ENCODE measurements at places on chromosomes 6 and 20.
A peak's percentile ranks its signal among the peaks of the same experiment; 100 is the strongest.

DNA sequence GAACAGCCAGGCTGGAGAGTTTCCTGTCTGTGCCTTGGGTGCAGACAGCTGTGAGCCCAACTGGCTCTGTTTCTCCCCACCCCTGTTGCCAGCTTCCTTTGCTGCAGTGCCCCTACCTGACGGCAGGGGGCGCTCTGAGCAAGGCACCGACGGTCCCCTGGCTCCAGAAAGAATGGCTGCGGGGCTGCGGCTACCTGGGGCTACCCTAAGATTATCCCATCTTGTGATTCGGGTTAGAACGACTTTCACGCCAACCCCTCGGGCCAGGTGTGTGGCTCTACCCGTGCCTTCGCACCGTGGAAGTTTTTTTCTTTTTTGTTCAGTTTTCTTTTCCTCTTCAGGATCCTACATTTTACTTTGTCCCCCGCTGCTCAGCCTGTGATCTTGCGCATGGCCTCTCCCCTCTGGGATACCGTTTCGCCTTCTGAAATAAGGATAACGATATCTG lies 33.4 kb upstream of the AAR2 start:
- DNase-seq: no peak

GRCh38 chr20:56522311-56522710 lies 2.2 kb upstream of the FAM209A start:
- no peak for DNase-seq

- no peak for DNase-seq
These were observed 48.9 kb upstream of the SYNDIG1 start for GRCh38 chr20:24420567-24420966.

- DNase-seq: no peak
These were observed 127.0 kb downstream of the PKHD1 start for GRCh38 chr6:51960419-51960818.

GRCh38 chr20:31712112-31712553 lies 10.5 kb downstream of the BCL2L1 start:
- no peak for DNase-seq

- DNase-seq: no peak
These were observed 297.3 kb upstream of the JAG1 start for GRCh38 chr20:10971096-10971495.

DNA sequence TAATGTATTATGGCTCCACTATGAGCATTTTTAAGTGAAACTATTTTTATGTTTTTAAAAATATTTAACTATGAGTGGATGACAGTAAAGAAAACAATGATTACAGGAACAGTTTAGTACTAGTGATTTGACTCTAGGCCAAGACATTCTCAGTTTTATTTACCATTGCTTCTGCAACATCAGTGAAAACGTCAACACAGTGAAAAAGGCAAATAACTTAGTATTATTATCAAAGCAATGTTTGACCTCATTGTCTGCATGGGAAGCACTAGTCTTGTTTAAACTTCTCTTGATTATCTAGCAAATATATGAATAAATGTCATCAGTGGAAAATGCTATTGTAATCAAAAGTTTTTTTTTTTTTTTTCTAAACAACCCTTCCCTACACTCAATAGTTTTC lies 165.0 kb downstream of the HTR1B start:
- DNase-seq: no peak

GRCh38 chr6:8059129-8059528 lies 5.1 kb downstream of the BLOC1S5 start:
- DNase-seq: no peak

DNA sequence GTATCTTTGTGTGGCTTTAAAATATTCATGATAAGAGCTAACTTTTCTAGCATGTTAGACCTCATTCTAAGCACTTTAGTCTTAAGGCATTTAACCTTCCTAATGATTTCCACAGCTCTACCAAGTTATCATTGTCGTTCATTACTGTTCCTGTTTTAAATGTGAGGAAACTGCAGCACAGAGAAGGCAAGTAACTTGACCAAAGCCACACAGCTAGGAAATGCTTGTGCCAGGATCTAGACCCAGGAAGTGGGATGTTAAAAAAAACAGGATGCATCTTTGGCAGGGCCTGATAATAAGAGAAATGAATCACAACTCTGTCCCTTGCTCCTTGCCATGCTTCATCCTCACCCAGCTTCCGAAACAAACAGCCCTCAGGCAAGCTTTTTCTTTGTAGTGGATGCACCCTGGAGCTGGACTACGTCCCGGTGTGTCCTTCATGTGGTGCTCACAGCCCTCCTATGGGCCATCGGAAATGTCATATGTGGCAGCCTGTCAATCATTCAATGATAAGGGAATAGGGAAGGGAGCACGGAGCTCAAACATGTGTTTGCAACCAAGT lies 196.9 kb upstream of the RREB1 start:
- no peak for DNase-seq

GRCh38 chr6:42390228-42390934 lies 61.3 kb downstream of the TRERF1 start:
- no peak for DNase-seq

- no peak for DNase-seq
These were observed 111.3 kb upstream of the PRSS16 start for GRCh38 chr6:27136077-27136644.

DNA sequence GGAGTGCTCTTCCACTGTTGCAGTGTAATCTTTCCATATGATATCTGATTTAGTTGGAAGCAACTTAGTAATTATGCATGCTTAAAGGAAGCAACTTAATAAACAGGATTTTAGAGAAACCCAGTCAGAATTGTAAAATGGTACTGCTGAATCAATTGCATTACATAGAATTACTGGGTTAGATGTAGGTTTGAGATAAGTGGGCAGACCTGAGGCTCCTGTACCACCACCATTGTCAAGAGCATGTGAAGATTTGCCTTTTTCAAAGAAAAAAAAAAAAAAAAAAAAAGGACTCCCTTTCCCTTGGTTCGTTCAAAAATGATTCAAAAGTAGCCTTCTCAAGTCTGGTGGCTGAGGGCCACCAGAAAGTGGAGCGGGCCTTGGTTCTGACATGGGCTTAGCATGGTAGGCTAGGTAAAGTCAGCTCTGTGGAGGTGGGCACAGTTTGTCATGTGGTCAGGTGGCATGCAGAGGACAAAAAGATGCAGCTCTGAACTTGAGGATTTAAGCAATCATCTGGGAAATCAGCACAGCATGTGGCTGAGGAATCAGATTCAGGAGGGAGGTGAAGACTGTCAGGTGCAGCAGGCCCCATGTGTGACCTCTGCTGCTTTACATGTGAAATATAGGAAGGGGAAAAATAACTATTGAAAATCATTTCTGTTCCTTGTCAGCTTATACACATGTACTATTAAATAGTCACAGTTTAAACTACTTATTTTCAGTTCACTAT lies 32.4 kb downstream of the ARID1B start:
- DNase-seq: no peak

GRCh38 chr6:4511641-4512020 lies 264.6 kb upstream of the CDYL start:
- no peak for DNase-seq

GRCh38 chr20:10555865-10556308 lies 117.9 kb downstream of the JAG1 start:
- no peak for DNase-seq

GRCh38 chr20:51969191-51969590 lies 166.9 kb upstream of the SALL4 start:
- DNase-seq: no peak

GRCh38 chr6:35264550-35265274 lies 5.2 kb downstream of the ZNF76 start:
- DNase-seq: no peak

- no peak for DNase-seq
These were observed at the start of gene GPANK1 for GRCh38 chr6:31664790-31665500. GPANK1 (minus strand) TSS chr6:31664997; CDS start chr6:31664478, 519 bp downstream.

- DNase-seq: peak; percentile 100
These were observed 58.6 kb upstream of the SNX9 start for GRCh38 chr6:157764178-157765068.

GRCh38 chr6:122059918-122060317 lies 339.5 kb upstream of the HSF2 start:
- DNase-seq: no peak

- no peak for DNase-seq
These were observed 152.2 kb downstream of the BACH2 start for GRCh38 chr6:90144396-90144795.

DNA sequence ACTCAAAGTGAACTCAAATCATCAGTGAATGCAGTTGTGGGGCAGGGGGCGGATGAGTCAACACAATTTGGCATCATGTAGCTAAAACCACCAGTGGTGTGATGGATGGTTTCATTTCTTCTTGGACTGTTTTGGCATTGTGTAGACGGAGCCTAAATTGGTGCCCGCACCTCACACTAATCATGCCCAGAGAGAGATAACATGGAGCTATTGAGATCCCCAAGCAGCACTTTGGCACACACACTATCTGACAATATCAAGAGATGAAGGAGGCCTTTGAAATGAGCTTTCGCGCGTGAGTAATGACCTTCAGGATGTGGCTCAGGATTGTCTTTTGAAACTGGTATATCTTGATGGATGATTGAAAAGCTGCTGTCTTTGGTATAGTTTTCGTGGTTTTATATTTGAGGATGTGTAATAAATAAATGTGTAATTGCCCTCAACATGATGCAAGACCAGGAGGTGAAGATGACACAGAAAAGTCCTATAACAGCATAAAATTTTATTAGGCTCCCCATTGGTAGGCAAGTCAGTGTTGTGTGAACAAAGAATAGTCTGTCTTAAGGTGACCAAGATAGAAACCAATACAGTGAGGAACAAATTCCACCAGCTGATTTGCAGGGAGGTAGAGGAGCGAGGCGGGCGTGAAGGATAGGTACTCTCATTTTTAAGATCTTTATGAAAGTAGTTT lies 174.2 kb downstream of the TSHZ2 start:
- no peak for DNase-seq

DNA sequence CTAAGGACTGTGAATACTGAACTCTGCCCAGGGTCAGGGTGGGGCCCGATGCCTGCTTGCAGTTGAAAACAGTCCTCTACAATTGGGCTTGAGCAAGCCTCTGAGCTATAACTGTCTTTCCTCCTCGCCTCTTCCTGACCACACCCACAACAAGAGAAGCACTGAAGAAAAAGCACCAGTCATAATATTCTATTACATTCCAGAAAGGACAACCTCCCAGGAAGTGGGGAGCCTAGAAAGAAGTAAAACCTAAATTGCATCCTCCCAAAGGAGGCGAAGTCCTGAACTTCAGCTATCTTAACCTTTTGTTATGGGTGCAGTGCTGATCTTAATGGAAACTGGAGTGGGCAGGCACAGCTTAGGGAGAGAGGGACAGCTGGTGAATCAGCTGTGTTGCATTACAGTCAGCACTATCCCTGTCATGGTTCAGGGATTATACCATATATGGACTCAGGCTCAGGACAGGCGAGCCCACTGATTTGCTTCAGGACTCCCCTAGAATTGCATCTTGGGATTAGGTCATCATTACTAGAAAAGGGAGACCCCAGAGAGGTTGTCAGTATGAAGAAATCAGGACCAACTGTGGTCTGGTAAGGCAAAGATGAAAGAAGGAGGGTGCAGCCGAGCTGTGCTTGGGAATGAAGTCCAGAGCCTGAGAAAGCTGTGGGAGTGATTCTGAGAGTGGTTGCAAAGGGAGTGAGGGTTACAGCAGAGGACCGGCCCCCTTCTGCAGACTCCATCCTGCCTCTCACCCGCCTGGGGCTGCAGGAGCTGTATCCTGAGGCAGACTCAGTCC lies 18.3 kb upstream of the TRAM2 start:
- peak; percentile 80 for DNase-seq

GRCh38 chr6:157290797-157291196 lies 32.5 kb downstream of the TMEM242 start:
- DNase-seq: no peak

GRCh38 chr6:90256698-90257485 lies 39.8 kb downstream of the BACH2 start:
- DNase-seq: peak; percentile 49

DNA sequence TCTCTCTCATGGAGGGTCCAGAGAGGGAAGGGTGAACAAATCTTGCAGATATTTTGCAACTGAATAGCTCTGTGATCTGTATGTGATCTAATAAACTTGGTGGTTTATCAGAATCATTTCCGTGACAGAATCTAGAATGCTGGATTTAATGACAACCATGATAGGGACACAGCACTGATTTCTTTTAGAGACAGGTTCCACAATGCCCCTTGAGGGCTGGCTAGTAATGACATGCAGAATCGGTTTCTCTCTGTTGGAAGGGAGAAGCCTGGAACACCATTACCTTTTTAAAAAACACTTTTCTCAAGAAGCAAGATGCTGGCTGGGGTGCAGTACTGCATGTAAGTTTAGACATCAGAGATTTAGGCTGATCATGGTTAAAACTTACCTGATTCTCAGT lies 313.4 kb downstream of the CDH26 start:
- no peak for DNase-seq

- DNase-seq: no peak
These were observed 106.1 kb upstream of the GLP1R start for GRCh38 chr6:38942442-38942841.

- DNase-seq: no peak
These were observed 554 bp upstream of the ZSCAN31 start for GRCh38 chr6:28336284-28337120.

GRCh38 chr6:130396722-130397121 lies 30.9 kb downstream of the TMEM200A start:
- DNase-seq: no peak

DNA sequence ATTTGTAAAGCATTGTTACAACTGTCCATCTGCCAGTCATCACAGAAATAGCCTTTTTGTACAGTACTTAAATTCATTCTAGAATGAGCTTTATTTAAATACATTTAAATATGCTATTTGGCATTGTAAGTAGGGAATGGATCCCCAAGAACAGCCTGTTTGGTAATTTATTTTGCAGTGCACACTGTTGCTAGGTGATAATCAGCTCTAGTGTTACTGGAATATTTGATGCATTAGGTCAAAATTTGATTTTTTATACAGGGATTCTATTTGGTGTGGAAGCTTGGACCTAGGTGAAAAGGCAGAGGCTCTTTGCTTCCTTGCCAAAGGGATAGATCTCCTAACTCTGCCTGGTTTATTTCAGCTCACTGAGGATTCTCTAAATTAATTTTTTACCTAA lies 593.7 kb downstream of the EPM2A start:
- DNase-seq: no peak

DNA sequence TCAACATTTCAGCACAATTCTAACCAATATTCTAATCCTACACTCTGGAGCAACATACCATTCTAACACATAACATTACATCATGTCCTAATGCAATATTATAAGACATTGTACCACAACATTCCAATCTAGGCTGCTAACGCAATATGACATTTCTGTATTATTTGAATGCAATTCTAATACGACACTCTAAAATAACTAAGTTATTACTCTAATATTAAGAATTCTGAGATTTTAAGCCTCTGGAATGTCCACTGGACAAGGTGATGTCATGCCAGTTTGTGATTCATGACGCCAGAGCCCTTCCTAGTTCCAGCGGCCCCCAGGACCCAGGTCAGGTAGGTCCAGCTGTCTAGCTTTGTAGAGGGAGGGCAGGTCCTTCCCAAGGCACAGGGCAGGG lies 69.7 kb upstream of the SIRPA start:
- DNase-seq: peak; percentile 59

DNA sequence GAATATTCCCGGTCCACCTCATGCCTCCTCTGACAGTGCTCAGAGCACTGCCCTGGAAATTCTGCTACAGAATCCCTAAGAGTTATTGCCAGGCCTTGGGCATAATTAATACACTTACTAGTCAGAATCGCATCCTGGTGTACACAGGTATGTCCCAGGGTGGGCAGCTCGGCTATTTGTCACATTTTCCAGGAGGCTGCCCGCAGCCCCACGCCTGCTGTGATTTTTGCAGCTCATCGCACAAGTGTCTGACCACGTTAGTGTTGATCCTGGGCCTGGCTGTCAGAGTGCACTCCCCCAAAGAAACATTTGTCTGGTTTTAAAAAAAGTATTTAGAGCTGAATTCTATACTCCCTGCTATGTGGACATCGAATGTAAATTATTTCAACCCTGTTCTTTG lies 105.4 kb downstream of the CD83 start:
- DNase-seq: no peak
